Posterior cingulate gyrus (tissue), 11 donors: ENCODE measurements at places on chromosomes 4 and X.
A peak's percentile ranks its signal among the peaks of the same experiment; 100 is the strongest.

GRCh38 chr4:152283801-152284470, 252.0 kb downstream of the FBXW7 start:
- DNase-seq, result no peak

GRCh38 chrX:45907786-45908185, 637.4 kb downstream of the ZNF674 start:
- DNase-seq, result no peak

DNA sequence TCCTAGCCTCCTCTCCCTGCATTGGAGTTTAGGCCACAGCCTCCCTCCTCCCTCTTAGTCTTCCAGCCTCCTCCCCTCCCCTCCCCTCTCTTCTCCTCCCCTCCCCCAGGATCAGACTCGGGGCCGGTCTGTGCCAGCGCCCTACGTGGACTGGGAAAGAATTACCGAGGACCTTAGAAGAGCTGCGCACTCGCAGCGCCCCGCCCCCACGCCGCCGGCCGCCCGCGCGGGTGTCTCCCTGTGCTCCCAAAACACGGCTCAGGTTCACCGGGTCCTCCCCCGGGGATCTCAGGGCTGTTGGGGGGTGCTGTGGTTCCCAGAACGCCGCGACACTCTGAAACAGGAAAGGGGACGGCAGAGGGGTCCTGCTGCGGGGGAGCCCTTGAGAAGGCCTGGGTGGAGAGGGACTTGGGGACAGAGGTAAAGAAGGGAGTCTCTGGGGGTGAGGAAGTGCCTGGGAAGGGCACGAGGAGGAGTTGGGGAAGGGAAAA, 122.3 kb upstream of the TBL1X start:
- peak; percentile 93 for DNase-seq

GRCh38 chr4:173146456-173146855, 22.2 kb upstream of the GALNT7 start:
- no peak for DNase-seq

- DNase-seq, result no peak
These were observed 343.7 kb downstream of the PDHA2 start for GRCh38 chr4:96183611-96184010.

DNA sequence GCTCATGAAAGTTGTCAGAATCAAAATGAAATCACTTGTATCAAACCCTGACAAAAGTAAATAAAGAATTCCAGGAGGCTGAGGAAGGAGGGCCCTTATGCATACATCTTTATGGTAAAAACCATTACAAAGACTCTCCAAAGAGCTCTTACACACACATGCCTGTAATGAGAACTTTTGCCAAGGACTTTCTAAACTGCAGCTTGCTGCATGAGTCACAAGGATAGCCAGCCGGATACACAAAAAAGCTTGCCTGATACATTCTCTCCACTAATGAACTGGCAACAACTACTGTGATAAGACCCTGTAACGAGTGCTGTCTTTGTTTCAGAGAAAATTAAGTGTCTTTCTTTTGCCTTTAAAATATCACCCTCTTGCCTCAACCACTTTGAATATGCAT, 618.1 kb downstream of the PPP4R3C start:
- no peak for DNase-seq

DNA sequence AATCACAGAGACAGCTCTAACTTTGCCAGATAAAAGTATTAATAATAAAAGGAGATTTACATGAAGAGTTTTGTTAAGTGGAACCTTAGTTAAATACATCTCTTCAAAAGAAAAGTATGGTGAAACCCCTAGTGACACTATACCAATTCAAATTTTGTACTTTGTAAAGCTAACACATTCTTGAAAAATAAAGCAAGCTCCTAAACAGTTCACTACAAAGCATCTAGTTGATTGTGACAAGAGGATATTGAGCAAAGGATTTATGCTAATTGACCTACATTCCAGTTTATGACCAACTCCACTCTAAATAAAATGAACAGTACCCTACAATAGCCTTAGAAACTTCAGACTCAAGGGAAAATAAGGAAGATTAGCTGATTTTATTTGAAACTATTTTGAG, 69.4 kb upstream of the WDR17 start:
- no peak for DNase-seq
